ENCODE measurements at places on chromosomes 1 and 21.

GRCh38 chr1:3981746-3982505 lies 81.9 kb upstream of the C1orf174 start:
- no peak for DNase-seq

GRCh38 chr1:216051071-216051470 lies 372.2 kb downstream of the USH2A start:
- DNase-seq: no peak

DNA sequence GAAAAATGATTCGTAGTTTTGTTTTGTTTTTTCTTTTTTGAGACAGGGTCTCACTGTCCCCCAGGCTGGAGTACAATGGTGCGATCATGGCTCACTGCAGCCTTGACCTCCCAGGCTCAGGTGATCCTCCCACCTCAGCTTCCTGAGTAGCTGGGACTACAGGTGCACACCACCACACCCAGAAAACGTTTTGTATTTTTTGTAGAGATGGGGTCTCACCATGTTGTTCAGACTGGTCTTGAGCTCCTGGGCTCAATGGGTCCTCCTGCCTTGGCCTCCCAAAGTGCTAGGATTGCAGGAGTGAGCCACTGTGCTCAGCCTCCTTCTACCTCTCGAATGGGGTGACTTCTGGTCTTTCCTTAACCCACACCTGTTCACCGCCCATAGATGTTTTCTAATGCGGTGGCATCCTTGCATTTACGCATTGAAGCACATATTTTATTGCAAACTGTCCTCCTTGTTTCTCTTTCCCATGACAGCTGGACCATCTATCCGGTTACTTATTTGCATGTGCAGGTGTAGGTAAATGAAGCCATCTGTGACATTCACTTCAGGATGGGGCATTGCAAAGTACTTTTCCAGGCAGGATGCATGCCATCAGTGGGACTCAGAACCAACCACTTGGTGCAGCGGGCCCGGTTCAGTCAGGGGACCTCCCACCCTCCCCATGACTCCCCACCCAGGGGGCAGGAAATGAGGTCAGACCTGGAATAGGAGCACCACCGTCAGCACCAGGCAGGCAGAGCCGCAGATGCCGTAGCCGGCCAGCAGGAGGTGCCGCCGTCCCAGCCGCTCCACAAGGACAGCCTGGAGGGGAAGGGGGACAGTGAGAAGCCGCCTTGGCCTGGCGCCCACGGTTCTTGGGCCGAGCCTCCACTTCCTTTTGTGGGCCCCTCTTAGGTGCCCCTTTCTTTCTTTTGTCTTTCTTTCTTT lies 16.5 kb downstream of the SLC2A7 start:
- no peak for DNase-seq

- no peak for DNase-seq
Measured at GRCh38 chr1:14413819-14414490, 184.5 kb upstream of the KAZN start.

DNA sequence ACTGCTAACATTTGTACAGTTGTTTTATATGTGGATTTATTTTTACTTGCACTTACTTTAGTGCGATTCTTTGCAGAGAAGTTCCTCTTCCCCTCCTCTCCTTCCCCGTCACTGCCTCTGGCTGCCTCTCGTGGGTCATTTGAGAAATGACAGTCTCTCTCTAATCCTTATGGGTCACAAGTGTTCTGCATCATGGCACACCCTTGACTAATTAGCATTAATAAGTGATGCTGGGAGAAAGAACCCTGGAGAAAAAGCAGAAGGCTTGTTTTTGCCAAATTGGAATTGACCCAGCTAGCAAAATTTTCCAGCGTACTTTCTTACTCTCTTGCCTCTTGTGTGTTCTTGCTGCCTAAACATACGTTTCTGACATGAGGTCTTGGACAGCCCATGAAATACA lies 301.2 kb downstream of the DUSP10 start:
- DNase-seq: no peak

DNA sequence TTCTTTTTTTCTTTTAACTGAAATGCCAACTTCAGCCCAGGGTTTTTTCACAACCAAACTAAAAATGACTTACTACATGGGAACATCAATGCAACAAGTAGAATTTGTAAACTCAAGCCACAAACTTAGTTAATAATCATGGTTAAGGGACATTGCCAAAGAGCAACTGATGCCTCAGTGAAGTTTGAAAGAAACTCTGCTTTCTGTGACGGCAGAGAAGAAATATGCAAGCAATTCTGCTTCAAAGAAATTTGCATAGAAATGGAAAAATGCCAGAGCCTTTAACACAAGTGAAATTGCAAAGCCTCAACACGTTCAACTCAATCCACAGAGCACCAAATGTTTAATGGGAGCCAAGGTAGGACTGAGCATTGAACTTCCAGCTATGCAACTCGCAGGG lies 5.0 kb upstream of the CHD5 start:
- no peak for DNase-seq

GRCh38 chr1:203799971-203800370 lies 4.5 kb downstream of the ZBED6 start:
- no peak for DNase-seq

DNA sequence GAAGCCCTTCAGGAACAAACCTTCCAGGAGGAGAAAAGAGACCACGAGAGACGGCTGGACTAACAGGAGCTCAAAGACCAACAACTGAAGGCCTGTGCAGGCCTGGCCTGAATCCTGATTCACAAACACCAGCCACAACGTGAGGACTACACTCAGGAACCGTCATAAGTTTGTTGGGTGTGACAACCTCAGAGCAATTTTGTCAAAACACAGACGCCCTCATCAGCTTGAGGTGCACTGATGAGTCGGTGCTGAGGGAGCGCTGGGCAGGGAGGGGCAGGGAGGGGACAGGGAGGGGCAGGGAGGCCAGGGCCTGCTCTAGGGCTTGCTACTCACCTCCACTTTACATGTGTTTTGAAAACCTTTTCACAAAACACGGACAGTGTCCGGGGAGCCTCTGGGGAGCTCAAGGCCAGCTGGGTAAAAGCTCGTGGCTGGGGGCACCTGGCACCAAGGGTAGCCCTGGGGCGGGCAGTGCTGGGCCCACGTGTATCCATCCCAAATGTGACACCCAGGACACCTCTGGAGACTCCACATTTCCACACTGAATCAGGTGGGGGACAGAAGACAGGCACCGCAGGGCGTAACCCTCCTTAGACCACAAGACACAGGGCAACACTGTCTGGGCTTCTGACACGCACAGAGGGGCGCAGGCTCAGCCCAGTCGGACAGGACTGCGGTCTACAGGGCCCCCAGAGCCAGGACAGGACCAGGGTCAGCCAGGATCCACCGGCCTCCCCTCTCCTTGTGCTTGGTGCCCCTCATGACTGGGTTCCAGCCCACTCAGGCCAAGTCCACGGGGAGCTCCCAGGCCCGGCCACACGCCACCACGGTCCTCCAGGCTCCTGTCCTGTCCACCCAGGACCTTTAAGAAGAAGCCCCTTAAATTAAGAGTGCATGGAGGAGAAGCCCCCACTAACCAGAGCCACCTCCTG lies 16.5 kb downstream of the LSS start:
- no peak for DNase-seq

DNA sequence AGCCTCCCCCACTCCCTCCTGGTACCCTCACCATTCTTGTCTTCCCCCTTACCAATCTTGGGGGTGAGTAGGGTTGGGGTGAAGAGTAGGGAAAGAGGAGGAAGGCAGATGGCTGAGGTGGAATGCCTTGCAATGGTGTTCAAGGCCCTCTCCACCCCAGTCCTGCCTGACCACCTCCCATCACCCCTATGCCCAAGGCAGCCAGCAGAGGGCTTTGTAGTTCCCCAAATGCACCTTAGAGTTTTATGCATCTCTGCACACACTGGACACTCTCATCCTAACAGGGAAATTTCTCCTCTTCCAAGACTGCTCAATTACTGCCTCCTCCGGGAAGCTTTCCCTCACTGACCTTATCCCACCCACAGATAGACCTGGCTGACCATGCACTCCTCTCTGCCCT lies 15.4 kb downstream of the KIF17 start:
- DNase-seq: no peak

- no peak for DNase-seq
Measured at GRCh38 chr1:87951852-87952251, 623.2 kb downstream of the LMO4 start.

GRCh38 chr1:88983791-88984559 lies 8.5 kb downstream of the KYAT3 start:
- DNase-seq: peak; percentile 26

DNA sequence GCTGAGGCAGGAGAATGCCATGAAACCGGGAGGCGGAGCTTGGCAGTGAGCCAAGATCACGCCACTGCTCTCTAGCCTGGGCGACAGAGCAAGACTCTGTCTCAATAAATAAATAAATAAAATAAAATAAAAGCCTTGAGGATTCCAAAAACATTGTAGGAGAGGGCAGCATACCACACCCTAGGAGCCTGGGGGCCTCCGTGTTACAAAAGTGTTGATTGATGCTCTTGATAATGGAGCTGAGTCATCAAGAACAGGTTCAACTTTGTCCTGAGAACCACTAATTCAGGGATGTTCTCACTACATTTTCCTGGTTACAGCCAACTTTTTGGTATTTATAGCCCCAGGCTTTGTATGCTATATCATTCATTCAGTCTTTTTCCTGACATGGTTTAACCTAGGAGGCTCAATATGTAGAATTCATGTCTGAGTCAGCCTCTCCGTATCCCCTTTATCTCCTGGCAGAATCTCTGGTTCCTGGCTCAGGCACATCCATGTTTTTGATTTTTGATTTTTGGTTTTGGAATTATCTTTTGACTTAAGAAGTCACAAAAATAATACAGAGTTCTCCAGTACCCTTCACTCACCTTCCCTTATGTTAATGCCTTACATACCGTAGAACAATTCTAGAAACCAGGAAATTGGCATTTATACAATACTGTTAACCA lies 69.4 kb downstream of the LRRC8D start:
- DNase-seq: no peak

DNA sequence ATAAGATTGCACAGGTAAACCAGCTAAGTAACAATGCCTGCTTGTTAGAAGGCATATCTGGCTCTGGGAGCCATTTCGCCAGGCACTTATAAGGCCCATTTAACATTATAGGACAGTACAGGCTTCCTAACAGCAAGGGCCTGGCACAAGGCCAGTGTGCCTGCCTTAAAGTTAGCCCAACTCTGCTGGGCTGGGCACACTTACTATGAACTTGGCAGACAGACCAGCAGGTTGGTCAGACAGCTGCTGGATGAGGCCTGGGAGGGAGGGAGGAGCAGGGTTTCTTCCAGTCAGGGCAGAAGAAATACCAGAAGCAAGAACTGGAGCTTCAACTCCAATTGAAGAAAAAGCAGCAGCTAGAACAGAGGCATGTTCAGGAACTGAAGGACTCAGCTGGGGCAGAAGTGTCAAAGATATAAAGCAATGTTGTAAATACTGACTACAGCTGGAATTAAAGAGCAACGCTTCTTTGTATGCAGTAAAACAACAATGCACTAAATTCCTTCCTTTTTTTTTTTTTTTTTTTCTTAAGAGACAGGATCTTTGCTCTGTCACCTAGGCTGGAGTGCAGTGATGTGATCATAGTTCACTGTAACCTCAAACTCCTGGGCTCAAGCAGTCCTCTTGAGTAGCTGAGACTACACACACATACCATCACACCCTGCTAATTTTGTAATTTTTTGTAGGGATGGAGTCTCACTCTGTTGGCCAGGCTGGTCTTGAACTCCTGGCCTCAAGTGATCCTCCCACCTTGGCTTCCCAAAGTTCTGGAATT lies 4.9 kb downstream of the CACHD1 start:
- DNase-seq: no peak

DNA sequence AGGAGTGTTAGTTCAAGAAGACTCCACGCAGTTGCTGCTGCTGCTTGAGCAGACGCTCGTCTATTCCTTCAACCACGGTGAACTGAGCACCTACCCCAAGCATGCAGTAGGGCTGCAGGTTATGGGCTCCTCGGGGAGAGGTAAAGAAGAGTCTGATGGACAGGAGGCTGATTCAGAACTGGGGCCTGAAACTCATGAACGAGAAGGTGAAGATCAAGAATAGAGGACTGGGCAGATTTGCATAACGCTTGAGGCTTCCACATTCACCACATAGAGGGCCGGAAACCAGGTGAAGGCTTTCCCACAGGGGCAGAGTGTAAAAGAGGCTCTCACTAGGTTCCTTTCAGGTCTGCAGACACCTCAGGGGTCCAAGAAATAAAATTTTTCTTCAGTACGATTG lies 9.1 kb downstream of the ABCA4 start:
- DNase-seq: no peak

GRCh38 chr1:230867101-230867902 lies 1.0 kb downstream of the C1orf198 start:
- DNase-seq: no peak

DNA sequence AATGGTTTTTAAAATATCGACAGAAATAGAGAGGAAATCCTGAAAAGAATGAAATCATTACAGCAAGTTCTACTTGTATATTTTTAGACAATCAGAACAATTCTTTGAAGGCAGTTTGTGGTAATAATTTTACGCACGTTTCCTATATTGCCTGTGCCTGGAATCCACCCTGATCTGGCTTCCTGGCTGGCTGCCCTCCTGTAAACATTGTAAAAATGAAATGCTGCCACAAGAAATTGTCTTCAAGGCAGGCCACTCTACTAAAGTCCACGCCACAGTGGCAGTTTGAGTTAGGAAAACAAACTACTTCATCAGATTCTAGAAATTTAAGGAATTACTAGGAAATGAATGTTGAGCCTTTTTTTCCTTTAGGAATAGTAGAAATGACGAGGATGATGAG lies 454.5 kb upstream of the NR5A2 start:
- no peak for DNase-seq

DNA sequence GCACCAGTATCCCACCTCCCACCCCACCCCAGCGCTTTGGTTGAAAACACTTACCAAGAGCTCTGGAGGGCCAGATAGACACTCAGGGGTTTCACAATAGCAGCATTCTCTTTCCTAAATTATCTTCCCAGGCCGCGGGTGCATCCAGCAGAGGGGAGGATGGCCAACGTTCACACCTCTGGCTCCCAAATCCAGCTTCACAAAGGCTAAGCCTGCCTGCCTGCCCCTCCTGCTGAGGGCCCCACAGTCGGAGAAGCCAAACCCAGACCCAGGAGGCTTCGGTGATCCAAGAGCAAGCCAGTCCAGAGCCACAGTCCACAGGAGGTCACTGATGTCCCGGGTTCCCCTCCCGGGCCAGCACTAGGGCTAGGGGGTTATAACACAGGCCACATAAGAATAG lies 231.9 kb downstream of the TRABD2B start:
- DNase-seq: no peak

DNA sequence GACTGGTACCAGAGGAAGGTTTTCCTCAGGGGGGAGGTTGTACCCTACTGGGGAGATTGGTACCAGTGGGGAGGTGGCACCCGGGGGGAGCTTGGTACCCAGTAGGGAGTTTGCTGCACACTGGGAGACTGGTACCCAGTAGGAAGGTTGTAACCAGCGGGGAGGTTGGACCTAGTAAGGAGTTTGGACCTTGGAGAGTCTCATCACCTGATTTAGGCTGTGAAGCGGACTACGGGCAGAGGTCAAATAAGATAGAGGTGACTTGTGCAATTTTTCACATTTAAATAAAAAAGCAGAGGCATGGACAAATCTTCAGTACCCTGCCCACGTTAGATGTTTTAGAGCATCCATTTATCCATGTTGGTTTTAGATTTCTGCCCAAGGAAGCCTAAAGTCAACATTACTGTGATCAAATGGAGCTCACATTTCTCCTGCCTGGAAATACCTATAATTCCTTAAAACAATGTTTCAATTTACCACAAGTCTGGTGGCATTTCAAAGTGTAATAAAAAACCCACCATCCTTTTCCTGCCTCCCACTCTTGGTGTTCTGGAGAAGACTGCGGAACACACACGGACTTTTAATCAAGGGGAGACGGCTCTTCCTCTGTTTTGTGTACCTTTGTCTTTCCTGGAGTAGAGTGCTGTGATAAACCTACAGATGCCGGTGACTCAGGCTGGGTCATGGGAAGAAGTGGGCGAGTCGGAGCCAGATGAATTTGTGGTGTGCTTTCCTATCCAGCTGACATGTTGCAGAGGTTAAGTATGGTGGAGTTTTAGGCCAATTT lies 36.2 kb upstream of the MRPS6 start:
- no peak for DNase-seq

Data from effector CD8-positive, alpha-beta T cell (primary cell).